Stimulated activated CD4-positive, alpha-beta T cell treated with anti-CD3 and anti-CD28 coated beads, Interleukin-15, amount 100 ng/mL, for 1 hour (primary cell): ENCODE measurements at places on chromosomes 5 and 9.

DNA sequence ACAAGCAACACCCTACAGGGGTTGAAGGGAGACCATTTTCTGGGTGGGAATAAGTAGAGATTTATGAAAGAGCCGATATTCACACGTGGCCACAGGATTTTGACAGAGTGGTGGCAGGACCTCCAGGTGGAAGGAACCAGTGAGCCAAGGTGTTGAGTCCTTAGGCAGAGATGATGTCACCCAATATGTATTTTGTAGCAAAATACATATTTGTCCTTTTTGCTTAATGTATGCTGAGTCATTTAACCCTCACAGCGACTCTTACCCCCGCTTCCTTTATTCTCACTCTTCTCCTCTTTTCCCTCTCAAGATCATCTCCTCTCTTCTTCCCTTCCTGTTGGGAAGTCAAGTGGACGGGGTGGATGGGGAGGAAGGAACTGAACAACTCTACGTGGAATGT, 215.7 kb upstream of the S1PR3 start:
- DNase-seq = no peak

DNA sequence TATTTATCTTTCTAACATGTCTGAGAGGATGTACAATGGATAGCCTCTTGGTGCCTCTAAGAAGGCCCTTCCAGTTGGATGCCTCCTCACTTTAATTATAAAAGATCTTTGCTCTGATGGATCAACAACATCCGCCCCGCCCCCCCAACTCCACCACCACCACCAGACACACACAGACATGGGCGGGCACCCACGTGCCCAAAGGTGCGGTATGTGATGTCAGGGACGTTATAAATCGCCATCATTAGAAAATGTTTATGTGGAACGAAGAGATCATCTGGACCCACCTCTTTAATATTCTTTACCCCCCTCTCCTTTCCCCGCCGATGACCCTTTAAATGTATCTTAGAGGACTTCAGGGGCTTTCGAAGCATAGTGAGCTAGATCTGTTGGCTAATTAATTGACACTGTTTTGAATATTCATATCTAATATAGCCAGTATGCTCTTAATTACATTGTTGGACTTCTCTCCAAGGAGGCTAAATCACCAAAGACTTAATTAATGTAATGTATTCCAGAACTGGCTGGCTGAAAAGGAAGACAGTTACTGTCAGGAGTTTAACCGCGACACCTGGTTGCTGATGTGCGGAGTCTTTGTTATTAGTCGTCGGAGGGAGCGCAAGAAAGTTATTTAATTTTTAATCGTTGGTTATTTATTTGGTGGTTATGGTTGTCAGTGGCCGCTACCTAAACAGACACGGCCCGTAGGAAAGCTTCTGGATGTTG, 6.1 kb upstream of the FOXB2 start:
- DNase-seq = no peak

DNA sequence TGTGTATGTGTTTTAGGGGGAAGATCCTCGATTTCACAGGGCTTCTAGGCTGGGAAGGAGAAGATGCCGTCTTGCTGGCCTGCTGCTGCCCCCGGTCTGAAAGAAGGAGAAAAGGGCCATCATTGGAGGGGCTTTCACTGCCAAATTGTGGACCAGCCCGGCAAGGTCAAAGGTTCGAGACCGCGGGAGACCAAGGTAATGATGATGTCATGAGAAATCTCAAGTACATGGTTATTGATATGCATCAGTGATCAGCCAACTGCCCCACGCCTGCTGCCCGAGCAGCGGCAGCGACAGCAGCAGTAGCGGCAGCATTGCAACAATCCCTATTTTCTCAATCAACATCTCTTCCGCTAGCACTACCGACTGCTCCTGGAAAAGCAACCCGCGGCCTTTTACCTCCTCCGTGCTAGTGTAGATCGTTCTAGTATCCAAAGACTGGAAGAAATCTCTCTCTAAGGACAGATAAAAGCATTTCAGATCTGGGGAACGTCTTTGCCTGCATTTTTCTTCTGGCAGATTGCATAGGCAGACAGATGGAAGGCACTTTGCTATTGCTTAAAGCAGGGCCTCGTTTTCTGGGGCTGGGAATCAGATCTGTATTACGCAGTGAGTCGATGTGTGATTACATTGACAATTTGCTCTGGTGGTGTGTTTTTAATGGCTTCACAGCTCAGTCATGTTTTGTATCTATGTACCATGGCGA, 215.3 kb downstream of the MEF2C start:
- DNase-seq = no peak

- DNase-seq = no peak
Measured at GRCh38 chr5:76074487-76075065, 8.6 kb upstream of the SV2C start.

GRCh38 chr5:74206579-74207550, 433.7 kb downstream of the ENC1 start:
- no peak for DNase-seq

DNA sequence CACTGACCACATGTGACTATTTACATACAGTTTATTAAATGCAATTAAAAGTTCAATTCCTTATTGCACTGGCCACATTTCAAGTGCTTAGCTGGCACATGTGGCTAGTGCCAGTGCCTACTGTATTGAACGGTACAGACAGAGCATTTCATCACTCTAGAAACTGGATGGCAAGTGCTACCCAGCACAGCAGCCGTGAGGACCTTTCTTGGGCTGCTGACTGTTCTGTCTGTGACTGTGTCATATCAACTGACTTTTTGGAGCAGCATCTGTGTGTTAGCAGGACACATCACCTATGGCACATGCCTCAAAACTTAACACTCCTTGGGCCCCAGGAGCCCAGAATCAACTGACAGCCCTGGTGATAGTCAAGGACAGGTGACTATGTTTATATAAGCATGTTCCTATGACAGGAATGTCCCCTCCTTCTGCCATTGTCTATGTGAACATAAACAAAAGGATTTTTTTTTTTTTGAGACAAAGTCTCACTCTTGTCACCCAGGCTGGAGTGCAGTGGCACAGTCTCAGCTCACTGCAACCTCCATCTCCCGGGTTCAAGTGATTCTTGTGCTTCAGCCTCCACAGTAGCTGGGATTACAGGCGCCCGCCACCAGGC, 8.9 kb downstream of the IRF1 start:
- no peak for DNase-seq
